ENCODE measurements at places on chromosomes 2 and 18.

GRCh38 chr2:182767578-182767977, 51.5 kb downstream of the DNAJC10 start:
- no peak for DNase-seq

GRCh38 chr2:182166406-182166805, 180.8 kb downstream of the PPP1R1C start:
- no peak for DNase-seq

GRCh38 chr2:233461481-233461891, 105.1 kb downstream of the USP40 start:
- DNase-seq: no peak

GRCh38 chr2:98477036-98477435, 32.4 kb downstream of the INPP4A start:
- no peak for DNase-seq

- peak; percentile 62 for DNase-seq
These were observed at the start of gene TET3 for GRCh38 chr2:73984203-73984921. TET3 (plus strand) TSS chr2:73984910; CDS start chr2:73986404, 1,494 bp downstream.
